ENCODE measurements at places on chromosomes 4 and X. TPM values are rescaled to one million over a fixed set of nuclear protein-coding genes. Genes with fewer than 3 reads are reported as not detected.

The COX7B gene
- 1,162 TPM for polyA plus RNA-seq

The HMX1 gene
- polyA plus RNA-seq, result not detected

The ITM2A gene
- polyA plus RNA-seq, result 9.7 TPM

The MMRN1 gene
- 6.5 TPM for polyA plus RNA-seq

The SYNPO2 gene
- polyA plus RNA-seq, result 22.0 TPM

The PNCK gene
- 5.0 TPM for polyA plus RNA-seq

The MAGEC2 gene
- polyA plus RNA-seq, result 0.06 TPM

The RTL3 gene
- polyA plus RNA-seq, result not detected

The UGT2B11 gene
- polyA plus RNA-seq, result not detected

The TCEAL2 gene
- 3.5 TPM for polyA plus RNA-seq

The CT45A2 gene
- polyA plus RNA-seq, result not detected

The SPRY1 gene
- 12.4 TPM for polyA plus RNA-seq

The TEC gene
- 5.0 TPM for polyA plus RNA-seq

The CENPVL1 gene
- polyA plus RNA-seq, result not detected

The HMGN5 gene
- polyA plus RNA-seq, result 10.1 TPM

The KCNIP4 gene
- polyA plus RNA-seq, result not detected

The CXCL3 gene
- polyA plus RNA-seq, result 0.47 TPM

The APELA gene
- polyA plus RNA-seq, result not detected

The CLDN34 gene
- polyA plus RNA-seq, result 0.15 TPM

The FHIP1A gene
- polyA plus RNA-seq, result 5.4 TPM

The GABRQ gene
- polyA plus RNA-seq, result 0.28 TPM

The CTAG1A gene
- polyA plus RNA-seq, result not detected

The KIAA1210 gene
- polyA plus RNA-seq, result under 0.01 TPM

The MAOB gene
- polyA plus RNA-seq, result 1.6 TPM

The DMRTC1 gene
- polyA plus RNA-seq, result not detected

The ZFP42 gene
- not detected for polyA plus RNA-seq

The DUSP21 gene
- polyA plus RNA-seq, result not detected

The SNCA gene
- 7.4 TPM for polyA plus RNA-seq

The NPFFR2 gene
- polyA plus RNA-seq, result not detected

The FAM90A26 gene
- not detected for polyA plus RNA-seq

The PPP1R2C gene
- polyA plus RNA-seq, result not detected

The AVPR2 gene
- 0.45 TPM for polyA plus RNA-seq

The ADGRG2 gene
- polyA plus RNA-seq, result 0.14 TPM

The CFAP47 gene
- not detected for polyA plus RNA-seq

The SSX3 gene
- polyA plus RNA-seq, result not detected

The SPIN3 gene
- polyA plus RNA-seq, result 2.9 TPM

The IQCM gene
- not detected for polyA plus RNA-seq

The ADAMTS3 gene
- 0.04 TPM for polyA plus RNA-seq

Data from esophagus (tissue), 2 donors.